ENCODE measurements at places on chromosomes 3 and 15. TPM values are rescaled to one million over a fixed set of nuclear protein-coding genes. Genes with fewer than 3 reads are reported as not detected.
A peak's percentile ranks its signal among the peaks of the same experiment; 100 is the strongest.

GALNT15 gene
- not detected for total RNA-seq

DNA sequence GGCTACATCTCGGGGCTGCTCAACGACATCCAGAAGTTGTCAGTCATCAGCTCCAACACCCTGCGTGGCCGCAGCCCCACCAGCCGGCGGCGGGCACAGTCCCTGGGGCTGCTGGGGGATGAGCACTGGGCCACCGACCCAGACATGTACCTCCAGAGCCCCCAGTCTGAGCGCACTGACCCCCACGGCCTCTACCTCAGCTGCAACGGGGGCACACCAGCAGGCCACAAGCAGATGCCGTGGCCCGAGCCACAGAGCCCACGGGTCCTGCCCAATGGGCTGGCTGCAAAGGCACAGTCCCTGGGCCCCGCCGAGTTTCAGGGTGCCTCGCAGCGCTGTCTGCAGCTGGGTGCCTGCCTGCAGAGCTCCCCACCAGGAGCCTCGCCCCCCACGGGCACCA, 17.0 kb downstream of the ANKRD63 start:
- DNase-seq, result no peak

GRCh38 chr3:4821975-4822374, 157.3 kb upstream of the BHLHE40 start:
- peak; percentile 32 for DNase-seq

GRCh38 chr15:65818927-65819562, 27.0 kb upstream of the DENND4A start:
- no peak for DNase-seq

Measured in H1 (cell line).